ENCODE measurements at places on chromosomes 2 and 18.

- DNase-seq, result no peak
These were observed 44.7 kb downstream of the THSD7B start for GRCh38 chr2:136809998-136810397.

DNA sequence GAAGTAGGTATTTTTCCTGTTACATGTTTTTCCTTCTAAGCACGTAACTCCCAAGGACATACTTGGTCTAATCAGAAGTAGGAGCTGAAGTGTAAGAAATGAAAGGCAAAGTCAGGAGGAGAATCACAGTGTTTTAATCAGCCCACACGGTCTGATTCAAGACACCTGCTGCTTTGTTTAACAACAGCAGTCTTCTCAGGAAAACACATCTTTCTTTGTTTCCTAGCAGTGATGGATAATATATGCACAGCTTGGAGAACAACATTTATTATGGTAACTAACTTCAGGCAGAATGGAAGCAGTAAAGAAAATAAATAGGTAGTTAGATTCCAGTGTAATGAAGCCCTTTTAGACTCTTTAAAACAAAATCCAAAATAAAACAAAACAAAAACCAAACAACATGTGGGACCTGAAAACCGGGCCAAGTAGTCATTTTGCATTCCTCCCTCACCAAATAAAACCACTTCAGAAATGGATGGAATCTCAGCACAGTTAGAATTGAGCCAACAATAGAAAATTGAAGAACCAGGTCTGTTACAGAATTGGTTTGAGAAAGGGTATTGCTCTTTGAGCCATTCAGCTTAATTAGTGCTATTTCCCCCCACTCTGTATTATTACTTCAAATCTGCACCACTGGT is 61.1 kb upstream of the UGP2 start:
- DNase-seq, result peak; percentile 54

- no peak for DNase-seq
These were observed 10.7 kb downstream of the CAB39 start for GRCh38 chr2:230723363-230723762.

GRCh38 chr2:183037553-183038340 is 510 bp downstream of the NCKAP1 start:
- DNase-seq, result peak; percentile 31

DNA sequence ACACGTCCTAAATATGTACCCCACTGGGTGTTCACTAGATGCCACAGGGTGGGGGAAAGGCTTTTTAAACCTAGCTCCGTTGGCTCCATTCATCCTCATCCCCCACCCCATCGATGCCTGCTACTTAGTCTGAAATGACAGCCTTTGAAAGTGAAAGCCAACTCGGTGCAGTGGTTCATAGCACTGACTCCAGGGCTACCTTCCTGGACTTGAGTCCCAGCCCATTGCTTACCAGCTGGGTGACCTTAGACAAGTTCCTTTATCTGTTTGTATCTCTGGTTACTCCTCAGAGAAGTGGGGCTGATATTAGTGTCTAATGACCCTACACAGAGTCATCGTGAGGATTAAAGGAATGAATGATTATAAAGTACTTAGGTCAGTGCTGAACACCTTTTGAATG is 24.4 kb downstream of the EHD3 start:
- DNase-seq, result no peak

DNA sequence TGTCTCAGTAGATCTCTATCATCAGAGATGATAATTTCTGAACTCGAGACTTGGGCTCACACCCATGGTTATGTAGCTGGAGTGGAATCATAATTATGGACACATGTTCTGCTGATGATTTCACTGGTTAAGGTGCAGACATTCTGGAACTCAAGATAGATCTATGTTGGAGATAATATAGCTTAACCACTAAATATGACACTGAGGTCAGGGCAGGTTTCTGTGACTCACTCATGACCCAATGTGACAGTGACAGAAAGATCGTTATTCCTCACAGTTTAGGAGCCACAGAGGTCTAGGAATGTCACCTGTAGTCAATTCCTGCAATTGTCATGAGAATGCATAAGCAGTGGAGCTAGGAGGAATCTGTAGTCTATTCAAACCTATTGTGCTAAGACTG is 828.6 kb downstream of the TRIB2 start:
- DNase-seq, result no peak

- DNase-seq, result no peak
These were observed 2.5 kb upstream of the UGT1A7 start for GRCh38 chr2:233679196-233679595.

DNA sequence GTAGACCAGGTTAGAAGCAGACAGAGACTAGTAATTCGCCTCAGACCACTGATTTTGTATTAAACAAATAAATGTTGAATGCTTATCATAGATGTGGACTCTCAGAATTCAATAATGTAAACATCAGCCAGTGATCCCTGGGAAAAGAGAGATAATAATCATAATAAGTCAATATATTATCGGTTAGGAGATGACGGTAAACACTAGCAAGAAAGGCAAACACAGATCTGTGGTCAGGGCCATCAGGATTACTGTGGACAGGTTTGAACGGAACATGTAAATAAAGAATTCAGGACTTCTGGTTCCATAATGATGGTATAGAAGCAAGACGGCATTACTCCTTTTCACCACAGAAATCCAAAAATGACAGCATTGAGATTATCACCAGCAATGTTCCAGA is 861.6 kb downstream of the CBLN2 start:
- DNase-seq, result no peak

DNA sequence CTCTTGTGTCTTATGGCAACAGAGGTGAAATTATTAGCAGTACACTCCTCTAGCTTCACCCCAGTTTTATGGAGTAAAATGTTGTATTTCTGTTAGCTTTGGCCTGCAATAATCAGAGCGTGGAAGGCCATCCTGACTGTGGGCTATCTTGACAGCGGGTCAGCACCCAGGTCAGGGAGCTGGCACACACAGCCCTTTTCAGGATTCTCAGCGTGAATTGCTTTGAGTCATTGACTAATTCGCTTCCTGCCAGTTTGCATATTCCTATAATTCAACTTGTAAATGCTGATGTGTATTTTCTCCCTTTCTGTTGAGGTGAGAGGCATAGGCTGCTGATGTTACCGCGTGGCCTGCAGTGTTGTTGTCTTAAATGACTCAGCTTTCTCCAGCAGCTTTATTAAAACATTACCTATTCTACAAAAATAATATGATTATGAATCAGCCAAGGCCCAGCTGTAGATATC is 109.6 kb upstream of the EML6 start:
- DNase-seq, result no peak

- DNase-seq, result no peak
These were observed 99.7 kb upstream of the CELF4 start for GRCh38 chr18:37665346-37665745.

GRCh38 chr2:75637568-75637967 is 9.0 kb upstream of the MRPL19 start:
- no peak for DNase-seq

- DNase-seq, result peak; percentile 28
These were observed 20.1 kb upstream of the TTC39C start for GRCh38 chr18:23994361-23994902.

- no peak for DNase-seq
These were observed 492 bp downstream of the KIF5C start for GRCh38 chr2:148875387-148876051.

DNA sequence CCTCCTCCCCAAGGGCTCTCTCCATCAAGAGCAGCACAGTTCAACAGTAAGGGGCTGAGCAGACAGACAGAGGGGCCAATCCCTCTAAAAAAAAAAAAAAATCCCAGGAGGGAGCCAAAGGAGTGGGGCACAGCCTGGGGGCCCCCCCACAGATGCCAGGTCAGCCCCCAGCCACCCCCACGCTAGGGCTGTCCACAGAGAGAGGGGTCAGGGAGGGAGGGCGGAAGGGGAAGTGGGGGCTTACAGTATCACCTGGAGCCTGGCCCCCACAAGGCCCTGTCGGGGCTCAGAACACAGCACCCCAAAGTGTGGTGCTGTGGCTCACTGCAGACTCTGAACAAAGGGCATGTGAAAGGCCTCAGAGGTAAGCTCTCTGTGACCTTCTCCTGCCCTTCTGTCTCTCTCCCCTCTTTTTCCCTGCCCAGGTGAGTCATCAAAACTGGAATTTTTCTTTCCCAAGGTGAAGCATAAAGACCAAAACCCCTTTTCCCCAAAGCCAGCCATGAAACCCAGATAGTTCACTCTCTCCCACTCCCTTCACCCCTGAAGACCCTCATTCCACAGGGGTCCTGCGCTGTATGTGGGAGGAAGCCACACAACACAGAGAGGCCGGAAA is 13.9 kb downstream of the BIN1 start:
- DNase-seq, result no peak

GRCh38 chr2:12316476-12316875 is 400.3 kb upstream of the TRIB2 start:
- DNase-seq, result no peak

- DNase-seq, result no peak
These were observed 87.7 kb downstream of the EXOC6B start for GRCh38 chr2:72738096-72738495.

GRCh38 chr2:10558281-10559030 is 110.3 kb upstream of the ODC1 start:
- no peak for DNase-seq

Data from globus pallidus (tissue), 1 donor.